GM20000 (cell line): ENCODE measurements at places on chromosomes 6 and 20.

DNA sequence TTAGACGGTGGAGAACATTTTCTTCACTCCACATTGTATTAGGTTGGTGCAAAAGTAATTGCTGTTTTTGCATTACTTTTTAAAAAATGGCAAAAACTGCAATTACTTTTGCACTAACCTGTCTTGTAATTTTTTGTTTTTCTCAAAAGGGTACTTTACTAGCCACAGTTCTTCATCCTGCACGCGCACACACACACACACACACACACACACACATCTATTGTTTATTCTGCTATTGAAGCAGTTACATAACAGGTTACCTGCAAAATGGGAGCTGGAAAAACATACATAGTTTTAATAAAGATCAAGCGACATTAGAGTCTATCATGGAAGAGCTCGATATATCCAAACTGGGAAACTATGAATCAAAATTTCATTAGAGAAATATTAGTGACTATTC, 235.2 kb downstream of the SIM1 start:
- DNase-seq: no peak

- DNase-seq: no peak
These were observed 79.8 kb upstream of the SCAF8 start for GRCh38 chr6:154653385-154653784.

DNA sequence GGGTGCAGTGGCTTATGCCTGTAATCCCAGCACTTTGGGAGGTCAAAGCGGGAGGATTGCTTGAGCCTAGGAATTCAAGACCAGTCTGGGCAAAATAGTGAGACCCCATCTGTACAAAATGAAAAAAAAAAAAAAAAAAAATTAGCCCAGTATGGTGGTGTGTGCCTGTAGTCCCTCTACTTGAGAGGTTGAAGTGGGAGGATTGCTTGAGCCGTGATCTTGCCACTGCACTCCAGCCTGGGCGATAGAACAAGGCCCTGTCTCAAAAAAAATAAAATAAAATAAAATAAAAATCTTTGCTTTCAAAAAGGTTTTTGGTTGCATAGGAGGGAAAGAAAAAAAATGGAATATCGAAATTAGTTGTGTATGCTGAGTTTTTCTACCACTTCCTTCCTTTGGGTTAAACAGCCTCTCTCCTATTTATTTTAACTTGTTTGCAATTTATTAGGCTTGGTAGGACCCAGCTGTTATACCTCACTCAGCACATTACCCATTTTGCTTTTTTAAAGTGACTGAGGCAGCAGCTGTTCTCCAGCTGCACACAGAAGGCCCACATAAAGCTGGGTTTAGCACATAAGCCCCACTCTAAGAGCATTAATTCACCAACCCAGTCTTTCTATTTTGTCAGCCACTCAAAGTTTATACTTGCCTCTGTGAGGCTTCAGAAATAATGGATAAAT, 152.3 kb downstream of the ZFAND3 start:
- DNase-seq: no peak

GRCh38 chr6:56416247-56416646, 168.9 kb upstream of the COL21A1 start:
- no peak for DNase-seq

DNA sequence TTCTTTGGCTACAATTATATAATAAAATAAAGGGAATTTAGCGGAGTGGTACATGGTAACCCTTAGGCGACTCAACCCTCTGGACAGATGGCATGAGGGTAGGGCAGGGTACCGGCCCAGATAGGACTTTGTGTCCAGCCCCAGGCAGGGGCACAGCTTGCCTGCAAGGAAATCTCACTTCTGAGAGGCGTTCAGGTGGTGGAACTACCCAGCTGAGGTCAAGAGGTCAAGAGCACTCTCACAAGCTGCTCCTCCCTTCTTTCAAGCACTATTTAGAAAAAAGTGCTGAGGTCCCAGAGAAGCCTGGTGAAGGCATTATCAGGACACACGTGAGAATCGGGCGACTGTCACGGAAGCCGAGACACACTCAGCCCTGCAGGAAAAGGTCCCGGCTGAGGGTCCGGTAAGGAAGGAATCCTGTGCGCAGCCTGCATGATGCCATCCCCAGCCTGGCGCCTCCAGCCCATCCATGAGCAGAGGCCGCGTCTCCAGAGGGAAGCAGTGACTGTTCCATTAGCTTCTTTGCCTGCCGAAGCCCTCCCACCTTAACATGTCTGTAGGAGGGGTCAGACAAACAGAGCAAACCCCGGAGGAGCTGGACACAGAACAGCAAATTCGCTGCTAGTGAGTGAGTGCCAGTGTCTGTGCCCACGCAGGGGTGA, 54.8 kb downstream of the WDR27 start:
- no peak for DNase-seq

GRCh38 chr6:143180826-143181225, 120.1 kb downstream of the AIG1 start:
- DNase-seq: no peak

- no peak for DNase-seq
These were observed 61.7 kb downstream of the MRPL14 start for GRCh38 chr6:44065443-44066140.

GRCh38 chr6:22294301-22294700, 2.5 kb downstream of the PRL start:
- no peak for DNase-seq

GRCh38 chr6:53616450-53617357, 48.9 kb downstream of the KLHL31 start:
- DNase-seq: no peak

DNA sequence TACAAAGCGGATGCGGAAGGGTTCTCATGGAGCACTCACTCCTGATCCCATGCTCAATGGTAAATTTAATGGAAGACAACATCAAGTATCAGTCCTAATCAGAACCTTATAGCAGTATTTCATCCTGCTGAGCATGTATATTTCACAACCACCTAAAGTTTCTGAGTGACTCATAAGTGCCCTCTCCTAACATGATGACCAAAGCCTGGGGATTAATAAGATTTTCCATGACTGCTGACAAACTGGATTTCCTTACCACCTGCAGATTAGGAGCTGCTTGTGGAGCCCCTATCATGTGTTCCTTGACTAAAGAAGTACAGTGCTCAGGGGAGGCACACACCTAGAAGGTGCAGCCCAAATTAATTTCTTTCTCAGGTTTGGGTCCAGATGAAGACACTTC, 112.8 kb downstream of the INSM1 start:
- no peak for DNase-seq

GRCh38 chr20:48657426-48658197, 170.2 kb downstream of the PREX1 start:
- DNase-seq: peak; percentile 88

DNA sequence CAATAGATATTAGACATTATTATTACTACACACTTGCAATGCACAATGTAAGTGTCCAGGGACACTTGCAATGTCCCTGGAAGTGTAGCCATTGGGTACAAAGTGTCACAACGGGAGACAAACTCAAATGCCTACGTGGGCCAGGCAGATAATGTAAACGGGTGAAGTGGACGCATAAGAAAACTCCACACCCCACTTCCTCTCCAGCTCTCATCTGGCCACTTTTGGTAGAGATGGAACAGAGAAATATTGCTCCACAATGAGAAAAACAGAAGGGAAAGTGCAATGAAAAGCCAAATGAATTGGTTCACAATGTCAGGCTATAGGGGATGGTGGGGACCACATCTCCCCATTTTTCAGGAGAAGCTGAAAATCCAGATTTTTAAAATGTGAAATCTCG, 9.4 kb downstream of the SULF2 start:
- DNase-seq: no peak
